GM20000 (cell line): ENCODE measurements at places on chromosomes 3 and 15.

DNA sequence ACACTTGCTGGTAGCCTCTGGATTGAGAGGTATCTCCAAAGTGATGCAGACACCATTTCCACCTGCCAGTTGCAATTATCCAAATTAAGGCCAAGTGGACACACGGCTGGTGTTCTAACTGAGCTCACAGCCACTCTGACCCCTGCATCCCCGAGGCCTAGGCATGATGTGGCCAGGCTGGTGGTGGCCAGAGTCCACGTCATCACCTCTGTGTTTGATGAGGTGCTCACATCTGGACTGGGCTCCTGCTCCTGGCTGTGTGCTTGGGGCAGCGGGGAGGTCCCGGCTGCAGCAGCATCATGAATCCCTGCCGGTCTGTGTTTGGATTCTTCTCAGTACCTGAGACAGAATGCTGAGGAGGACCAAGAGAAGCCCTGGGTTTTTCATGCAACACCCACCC lies 4.9 kb downstream of the OXTR start:
- no peak for DNase-seq

- DNase-seq = no peak
Measured at GRCh38 chr3:15339786-15340215, 7.4 kb upstream of the SH3BP5 start.

- no peak for DNase-seq
Measured at GRCh38 chr15:69590201-69590710, 137.6 kb downstream of the RPLP1 start.

- no peak for DNase-seq
Measured at GRCh38 chr3:181719991-181720680, 8.4 kb downstream of the SOX2 start.

DNA sequence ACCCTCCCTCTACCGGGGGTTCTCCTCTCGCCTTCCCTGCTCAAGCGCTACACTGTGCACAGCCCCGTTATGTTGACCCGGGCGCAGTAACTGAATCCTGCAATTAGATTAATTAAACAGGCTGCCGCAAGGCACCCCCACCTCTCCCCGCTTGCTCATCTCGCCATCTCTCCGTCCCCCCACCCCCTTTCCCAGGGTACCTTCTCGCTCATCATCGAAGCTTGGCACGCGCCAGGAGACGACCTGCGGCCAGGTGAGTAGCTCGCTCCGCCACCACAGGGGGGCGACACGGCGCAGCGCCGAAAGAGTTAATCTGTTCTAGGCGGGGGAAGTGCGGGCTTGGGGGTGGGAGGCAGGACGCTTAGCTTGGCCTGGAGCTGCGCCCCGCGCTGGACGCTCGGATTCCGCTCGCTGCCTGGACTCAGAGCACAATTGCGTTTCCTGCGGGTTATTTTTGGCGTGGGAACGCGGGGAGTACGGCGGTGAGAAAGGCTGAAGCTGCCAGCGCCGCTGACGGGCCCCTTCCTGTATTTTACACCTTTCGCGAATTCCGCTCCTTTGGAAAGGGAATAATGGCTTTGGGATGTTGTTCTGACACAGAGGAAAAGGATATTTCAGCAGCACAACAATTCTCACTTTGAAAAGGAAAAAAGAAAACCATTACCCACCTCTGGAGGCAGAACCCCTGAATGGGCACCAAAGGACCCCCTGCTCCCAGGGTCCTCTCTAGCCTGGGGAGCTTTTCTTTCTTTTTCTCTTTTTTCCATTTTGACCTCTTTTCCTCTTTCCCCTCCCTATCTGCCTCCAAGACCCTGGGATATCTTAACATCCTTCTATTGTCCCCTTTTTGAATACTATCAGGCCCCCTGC lies 1.5 kb downstream of the DLL4 start:
- peak; percentile 83 for DNase-seq

DNA sequence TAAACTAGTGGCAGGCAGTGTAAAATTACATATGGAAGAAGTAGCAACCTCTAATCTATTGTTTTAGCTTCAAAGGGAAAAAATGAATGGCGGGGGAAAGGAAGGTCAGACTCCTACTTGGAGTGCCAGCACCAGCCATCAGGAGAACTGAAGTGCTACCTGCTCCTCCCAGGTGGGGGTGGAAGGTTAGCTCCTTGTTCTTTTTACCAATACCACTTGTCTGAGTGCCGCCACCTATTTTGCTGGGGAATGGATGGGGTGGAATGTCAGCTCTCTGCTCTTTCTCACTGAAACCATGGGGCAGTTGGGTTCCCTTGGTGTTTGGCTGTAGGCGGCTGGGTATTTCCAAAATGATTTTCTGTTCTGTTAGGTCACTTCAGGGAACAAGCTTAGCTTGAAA lies 428.7 kb upstream of the EPHA3 start:
- no peak for DNase-seq

- no peak for DNase-seq
Measured at GRCh38 chr3:169285057-169286033, 378.2 kb downstream of the MECOM start.

DNA sequence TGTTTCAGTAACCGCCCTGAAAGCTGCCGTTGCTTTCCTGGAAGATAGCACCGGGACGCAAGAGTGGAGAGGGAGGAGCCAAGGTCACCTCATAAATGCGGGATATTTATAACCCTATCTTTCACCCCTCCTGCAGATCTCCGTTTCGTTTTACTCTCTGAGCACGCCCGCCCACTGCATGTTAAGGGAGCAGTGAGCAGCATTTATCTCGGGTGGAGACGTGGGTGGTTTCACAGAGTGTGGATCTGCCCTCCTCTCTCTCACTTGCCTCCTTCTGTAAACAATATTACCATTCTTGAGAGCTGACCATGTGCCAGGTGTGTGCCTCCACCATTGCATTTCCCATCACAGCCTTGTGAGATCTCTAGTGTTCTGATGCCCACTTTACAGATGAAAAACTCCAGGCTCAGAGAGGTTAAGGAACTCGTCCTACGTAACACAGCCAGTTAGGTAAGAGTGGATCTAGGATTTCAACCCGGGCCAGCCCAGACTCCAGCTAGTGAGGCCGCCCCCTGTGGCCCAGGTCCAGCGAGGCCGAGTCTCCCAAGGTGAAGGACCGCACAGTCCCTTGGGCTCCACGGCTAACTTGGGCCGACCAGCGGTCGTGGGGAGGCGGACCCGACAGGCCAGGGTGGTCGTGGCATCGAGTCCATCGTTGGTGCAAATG lies 16.9 kb upstream of the SEMA4B start:
- peak; percentile 76 for DNase-seq

GRCh38 chr3:114022145-114022802 lies 34.1 kb downstream of the CCDC191 start:
- DNase-seq = no peak

DNA sequence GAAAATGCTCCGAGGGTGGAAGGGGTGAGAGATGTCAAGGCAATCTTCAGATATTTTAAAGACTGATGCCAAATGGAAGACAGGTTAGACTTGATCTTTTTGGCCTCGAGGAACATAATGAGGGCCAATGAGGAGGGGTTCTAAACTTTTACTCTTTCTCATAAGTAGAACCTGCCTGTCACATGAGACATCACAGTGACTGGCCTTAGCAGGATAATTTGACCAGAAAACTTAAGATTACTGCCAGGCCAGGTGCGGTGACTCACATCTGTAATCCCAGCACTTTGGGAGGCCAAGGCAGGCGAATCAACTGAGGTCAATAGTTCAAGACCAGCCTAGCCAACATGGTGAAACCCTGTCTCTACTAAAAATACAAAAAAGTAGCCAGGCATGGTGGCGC lies 12.2 kb downstream of the TM4SF4 start:
- no peak for DNase-seq

DNA sequence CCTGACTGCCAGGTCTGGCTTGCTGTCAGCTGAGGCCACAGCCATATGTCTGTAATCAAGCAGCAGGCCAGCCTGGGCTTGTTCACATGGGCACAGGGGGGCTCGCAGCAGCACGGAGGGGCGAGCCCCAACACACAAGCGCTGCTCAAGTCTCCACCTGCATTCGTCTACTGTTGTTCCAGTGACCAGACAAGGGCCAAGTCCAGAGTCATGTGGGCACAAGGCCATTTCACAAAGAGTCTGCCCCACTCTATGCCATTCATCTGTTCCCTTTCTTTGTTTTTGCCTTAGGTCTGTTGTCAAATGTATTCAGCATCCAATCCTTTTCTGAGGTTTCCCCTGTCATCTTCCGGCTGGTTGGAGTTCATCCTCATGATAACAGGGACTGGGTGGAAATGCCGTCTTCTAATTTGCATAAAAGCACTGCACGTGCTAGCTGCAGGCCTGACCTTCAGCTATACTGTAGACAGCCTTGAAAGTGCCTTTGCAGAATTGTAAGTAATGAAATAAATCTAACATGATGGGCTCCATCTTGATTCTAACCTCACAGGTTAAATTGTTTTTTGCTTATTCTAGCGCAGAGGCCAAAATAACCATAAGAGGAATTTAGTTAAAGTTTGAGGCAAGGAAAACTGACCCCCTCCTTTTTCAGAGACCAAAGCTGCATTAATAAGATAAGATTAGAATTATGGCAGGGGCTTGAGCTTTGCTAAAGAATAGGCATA lies 28.6 kb upstream of the KBTBD12 start:
- DNase-seq = no peak

DNA sequence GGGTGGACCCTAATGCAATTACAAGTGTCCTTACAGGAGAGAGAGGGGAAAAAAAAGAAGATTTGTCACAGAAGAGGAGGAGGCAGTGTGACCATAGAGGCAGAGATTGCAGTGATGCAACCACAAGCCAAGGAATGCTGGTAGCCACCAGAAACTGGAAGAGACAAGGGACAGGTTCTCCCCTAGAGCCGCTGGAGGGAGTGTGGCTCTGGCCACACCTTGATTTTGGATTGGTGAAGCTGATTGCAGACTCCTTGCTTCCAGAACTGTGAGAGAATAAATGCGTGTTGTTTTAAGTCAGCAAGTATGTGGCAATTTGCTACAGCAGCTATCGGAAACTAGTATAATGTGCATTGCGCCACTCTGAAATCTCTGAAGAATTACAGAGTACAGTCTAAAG lies 110.1 kb downstream of the SRGAP3 start:
- no peak for DNase-seq

DNA sequence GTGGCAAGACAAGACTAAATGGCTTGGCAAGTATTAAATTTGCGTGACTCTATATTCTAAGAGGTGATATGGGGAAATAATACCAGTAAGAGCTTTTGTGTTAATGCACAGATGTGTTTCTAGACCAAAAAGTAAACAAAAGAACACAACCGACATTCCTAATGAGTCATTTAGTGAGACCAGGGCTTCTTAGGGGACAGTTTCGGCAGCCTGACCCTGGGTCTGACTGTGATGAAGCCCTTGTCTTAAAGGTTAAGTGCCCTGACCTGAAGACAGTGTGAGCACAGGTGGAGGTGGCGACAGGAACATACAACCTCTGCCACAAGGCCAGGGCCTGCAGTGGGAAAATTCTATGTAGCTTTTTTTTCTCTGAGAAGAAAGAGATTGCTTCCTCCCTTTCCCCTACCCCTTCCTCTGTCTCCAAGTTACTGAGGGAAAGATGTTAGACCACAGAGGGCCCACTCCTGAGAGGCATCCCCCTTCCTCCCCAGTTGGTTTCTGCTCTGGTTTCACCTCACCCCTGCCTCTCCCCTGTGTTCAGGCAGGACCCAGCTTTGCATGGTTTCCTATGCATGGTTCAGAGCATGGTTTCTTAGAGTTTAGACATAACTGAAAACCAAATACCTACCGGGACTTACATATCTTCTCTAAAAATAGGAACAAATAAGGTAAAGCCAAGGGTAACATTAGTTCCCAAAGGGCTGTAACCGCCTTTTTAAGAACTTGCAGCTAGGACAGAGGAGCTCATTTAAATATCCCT lies 24.8 kb upstream of the CMTM7 start:
- peak; percentile 12 for DNase-seq

- DNase-seq = no peak
Measured at GRCh38 chr3:196458063-196458462, 25.8 kb upstream of the UBXN7 start.

- DNase-seq = no peak
Measured at GRCh38 chr3:123143669-123144411, 57.9 kb upstream of the SEC22A start.

DNA sequence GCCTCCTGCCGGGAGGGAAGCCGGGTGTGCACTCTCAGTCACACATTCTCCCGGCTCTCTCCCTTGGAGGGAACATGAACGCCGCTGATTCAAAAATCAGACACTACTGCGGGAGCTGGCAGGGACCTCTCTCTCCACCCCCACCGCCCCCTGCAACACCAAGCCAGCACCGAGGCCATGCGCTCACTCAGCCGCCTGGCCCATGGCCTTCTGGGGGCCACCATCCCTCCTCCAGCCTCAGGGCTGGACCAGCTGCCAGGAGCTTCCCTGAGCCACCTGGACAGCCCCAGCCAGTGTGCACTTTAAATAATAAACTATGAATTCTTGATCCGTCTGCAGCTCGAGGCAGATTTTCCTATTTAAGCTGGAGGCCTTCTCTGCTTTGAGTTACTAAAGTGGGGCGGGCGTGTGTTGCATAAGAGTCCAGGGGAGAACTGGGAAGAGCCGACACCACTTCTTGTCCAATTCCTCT lies 30.6 kb downstream of the ADAMTS17 start:
- DNase-seq = no peak

- no peak for DNase-seq
Measured at GRCh38 chr3:107025961-107026360, 351.3 kb upstream of the CCDC54 start.
